ENCODE measurements at places on chromosomes 6 and 20. TPM values are rescaled to one million over a fixed set of nuclear protein-coding genes. Genes with fewer than 3 reads are reported as not detected.

Gene EMILIN3
- 0.05 TPM for total RNA-seq

Gene SYNE1
- 63.2 TPM for total RNA-seq

Gene RNF8
- total RNA-seq = 12.6 TPM

Gene COMMD7
- 54.7 TPM for total RNA-seq

Gene GFOD1
- total RNA-seq = 21.1 TPM

Gene BPIFB1
- not detected for total RNA-seq

Gene PLAGL2
- total RNA-seq = 4.1 TPM

Gene GDAP1L1
- total RNA-seq = not detected

Gene CRYBG1
- 24.3 TPM for total RNA-seq

Gene AIF1
- not detected for total RNA-seq

Gene SLC22A23
- 6.9 TPM for total RNA-seq

Gene GNAS-AS1
- total RNA-seq = not detected

Gene GPX5
- not detected for total RNA-seq

Gene POPDC3
- total RNA-seq = 0.34 TPM

Gene RBL1
- total RNA-seq = 13.6 TPM

Gene ERMARD
- 7.9 TPM for total RNA-seq

Gene FGD2
- not detected for total RNA-seq

Gene C2
- not detected for total RNA-seq

Gene VGLL2
- not detected for total RNA-seq

Gene COL10A1
- not detected for total RNA-seq

All from mammary microvascular endothelial cell (primary cell).